ENCODE measurements at places on chromosomes 12 and 14.
A peak's percentile ranks its signal among the peaks of the same experiment; 100 is the strongest.

DNA sequence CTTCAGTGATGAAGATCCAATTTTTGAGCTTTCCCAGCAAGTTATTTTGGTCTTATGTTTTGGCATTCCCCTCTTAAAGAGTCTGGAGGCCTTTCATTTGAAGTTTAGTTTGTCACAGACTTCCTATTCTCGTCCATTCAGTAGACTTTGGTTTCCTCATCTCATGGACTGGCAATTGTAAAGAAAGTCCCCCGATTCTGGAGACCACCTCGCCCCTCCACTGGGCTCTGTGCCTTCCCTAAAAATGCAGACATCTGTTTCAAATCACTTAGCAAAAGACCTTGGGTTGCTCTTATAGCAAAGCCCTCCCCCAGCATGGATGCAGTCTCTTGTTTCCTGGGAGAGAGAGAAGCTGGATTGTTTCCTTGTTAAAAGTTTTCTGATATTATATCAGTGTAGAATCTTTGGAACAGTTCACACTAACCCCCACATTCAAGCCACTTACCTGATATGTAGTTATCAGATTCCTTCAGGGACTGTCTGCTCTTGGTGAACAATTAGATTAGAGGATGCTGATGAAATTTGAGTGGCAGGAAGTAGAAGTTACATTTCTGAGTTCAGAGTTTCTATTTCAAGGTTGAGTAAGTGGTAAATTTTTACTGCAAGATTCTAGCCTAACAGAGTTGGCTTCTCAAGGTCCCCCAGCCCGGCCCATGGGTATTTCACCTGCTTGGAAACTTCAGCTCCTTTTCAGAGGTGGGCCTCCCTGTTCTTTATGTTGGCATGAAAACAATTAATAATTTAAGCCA lies 56.3 kb downstream of the PLXNC1 start:
- DNase-seq = no peak

GRCh38 chr14:61484031-61484430 lies 162.7 kb downstream of the PRKCH start:
- no peak for DNase-seq

DNA sequence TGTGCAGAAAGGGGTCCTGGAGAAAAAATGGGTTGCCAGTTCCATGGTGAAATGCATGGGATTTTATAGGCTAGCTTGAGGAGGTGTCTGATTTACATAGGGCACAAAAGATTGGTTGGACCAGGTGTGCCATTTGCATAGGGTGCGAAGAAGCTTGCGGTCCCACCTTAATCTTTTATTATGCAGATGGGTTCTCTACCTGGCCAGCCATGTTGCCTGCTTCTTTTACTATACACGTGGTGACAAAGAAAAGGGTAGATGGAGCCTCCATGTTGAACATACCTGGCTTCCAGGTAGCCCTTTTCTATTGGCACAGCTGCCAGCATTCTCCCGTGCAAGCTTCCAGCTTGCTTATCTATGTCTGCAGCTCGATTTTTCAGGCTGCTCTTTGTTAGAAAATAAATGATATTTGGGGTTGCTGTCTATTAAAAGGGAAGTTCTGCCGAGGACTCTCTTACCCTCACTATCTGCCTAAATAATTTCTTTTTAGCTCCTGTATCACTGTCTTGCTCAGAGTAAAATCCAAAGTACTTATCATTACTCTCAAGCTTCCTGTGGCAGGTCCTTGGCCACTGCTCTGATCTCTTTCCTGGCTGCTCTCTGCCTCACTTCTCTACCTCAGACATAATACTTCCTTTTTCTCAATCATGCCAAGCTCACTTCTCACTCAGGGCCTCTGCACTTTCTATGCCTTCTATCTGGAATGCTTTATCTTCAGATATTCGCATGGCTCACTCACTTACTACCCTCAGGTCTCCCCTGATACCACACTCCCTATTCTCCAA lies 216.0 kb upstream of the DAAM1 start:
- no peak for DNase-seq

DNA sequence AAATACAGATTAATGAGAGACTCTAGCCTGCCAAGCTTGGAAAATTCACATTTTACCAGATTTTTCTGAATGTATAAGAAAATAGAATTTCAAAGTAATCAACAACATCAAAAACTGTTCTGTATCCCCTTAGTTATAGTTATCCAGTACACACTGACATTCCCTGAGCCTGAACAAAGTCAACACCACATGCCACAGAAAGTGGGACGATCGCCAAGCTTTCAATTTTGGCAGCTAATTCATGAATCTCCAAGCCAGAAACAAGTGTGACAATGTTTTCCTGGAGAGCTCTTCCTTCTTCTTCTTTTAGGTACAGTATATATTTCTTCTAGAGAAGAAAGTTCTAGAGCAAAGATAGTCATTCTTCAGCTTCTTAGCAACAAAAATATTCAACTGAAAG lies 290.2 kb downstream of the PRKD1 start:
- DNase-seq = peak; percentile 77

DNA sequence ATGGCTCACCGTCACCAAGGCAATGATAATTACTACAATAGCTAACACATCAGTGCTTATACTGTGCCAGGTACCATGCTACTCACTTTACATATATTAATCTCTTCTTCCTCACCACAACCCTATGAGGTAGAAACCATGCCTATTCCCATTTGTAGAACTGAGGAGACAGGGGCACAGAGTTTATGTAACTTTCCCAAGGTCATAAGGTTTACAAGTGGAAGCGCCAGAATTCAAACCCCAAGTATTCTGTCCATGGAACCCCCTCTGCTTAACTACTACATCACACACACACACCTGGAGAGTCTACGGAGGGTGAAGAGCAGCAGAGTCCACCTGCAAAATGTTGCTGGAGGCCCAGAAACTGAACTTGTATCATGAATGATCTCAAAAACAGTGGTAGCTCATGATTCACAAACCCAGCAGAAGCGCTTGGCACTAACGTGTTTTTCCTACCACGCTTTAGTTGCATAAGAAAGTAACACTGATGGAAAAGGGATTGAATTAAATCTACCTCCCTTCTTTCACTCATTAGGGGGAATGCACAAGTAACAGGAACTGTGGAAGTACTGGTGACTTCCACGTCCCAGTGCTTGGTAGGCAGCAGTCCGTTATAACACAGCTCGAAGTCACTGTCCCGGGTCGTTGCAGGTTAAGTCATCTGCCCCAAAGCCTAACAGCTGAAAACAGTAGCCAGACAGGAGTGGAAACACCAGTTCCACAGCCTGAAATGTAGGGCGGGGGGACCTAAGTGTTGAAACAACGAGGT lies 2.0 kb downstream of the ITPR2 start:
- DNase-seq = no peak

- peak; percentile 18 for DNase-seq
These were observed 886 bp downstream of the SIX1 start for GRCh38 chr14:60648249-60648933.

GRCh38 chr12:19131025-19131444 lies 1.5 kb downstream of the PLEKHA5 start:
- peak; percentile 46 for DNase-seq

GRCh38 chr12:124120739-124121138 lies 147.7 kb downstream of the ZNF664 start:
- DNase-seq = no peak

DNA sequence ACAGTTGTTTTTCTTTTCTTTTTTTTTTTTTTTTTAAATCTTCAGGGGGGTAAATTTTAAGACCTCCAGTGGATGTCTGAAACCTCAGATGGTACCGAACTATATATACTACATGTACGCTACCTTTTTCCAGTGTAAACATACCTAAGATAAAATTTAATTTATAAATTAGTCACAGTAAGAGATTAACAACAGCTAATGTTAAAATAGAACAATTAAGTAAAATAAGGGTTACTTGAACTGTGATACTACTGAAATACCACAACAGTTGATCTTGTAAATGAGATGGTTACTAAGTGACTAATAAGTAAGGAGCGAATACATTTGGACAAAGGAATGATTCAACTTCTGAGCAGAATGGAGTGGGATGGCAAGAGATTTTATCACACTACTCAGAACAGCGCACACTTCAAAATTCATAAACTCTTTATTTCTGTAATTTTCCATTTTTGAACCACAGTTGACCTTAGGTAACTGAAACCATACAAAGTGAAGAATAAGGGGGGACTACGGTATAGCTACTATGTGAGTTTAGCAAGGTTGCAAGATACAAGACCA lies 80.5 kb upstream of the PCED1B start:
- peak; percentile 85 for DNase-seq

- DNase-seq = no peak
These were observed 31.2 kb downstream of the FIGNL2 start for GRCh38 chr12:51817027-51817953.

- no peak for DNase-seq
These were observed 1073.6 kb downstream of the BCL11B start for GRCh38 chr14:98198385-98198784.

GRCh38 chr12:22562036-22563028 lies 18.0 kb upstream of the C2CD5 start:
- no peak for DNase-seq

- DNase-seq = no peak
These were observed 904.4 kb downstream of the GALC start for GRCh38 chr14:87088588-87088987.

- DNase-seq = no peak
These were observed 79.9 kb upstream of the CCDC91 start for GRCh38 chr12:28110329-28110728.

DNA sequence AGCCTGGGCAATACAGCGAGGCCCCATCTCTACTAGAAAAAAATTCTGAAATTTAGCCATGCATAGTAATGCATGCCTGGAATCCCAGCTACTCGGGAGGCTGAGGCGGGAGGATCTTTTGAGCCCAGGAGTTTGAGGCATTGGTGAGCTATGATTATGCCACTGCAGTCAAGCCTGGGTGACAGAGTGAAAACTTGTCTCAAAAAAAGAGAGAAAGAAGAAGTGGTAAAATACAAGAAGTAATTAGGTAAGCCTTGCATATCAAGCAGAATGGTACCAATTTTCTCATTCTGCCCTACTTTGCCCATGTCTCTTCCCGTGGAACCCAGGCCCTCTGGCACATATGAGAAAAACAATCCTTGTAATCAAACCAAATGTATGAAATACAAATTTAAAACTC lies 70.7 kb downstream of the SUSD6 start:
- DNase-seq = no peak

GRCh38 chr12:131862994-131863710 lies 31.3 kb upstream of the ULK1 start:
- no peak for DNase-seq

DNA sequence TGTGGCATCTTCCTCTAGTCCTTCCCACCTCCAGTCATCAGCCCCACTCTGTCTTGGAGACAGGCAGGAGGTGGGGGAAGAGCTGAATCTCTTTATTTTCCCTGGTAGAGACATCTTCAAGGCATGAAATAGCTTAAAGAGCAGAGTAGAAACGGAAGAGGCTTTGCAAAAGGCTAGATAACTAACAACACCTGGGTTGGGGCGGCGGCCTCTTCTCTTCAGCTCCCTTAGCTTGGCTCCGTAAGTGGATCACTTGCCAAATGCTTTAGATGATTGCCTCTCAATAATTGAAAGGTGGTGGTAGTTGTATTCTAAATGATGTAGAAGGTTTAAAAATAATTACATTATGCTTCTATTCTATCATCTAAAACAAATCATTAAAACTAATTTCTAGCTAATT lies 36.1 kb downstream of the SSPN start:
- DNase-seq = no peak

DNA sequence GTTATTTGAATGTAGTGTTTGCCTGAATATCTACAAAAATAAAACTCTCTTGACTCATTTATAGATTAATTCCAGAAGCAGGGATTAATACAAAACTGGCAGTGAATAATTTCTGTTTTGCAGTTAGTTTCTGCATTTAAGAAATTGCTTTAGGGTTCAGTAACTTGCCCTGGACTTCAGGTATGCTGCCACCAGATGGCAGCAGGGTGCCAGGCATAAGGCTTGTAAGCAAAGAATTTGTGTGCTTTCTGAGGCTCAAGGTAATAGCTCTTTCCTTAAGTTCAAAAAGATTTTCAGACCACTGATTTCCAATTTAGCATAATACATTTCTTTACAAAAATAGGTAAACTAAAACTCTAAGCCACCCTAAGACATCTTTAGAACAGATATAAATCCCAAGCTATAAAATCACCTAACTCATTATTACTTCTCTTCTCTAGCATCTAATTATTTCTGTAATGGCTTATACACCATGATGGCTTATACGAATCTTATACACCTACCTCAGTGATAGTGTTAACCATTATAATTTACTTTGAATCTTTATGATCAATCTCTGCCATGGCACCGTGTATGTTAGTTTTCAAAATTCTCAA lies 398.3 kb downstream of the APAF1 start:
- peak; percentile 66 for DNase-seq

DNA sequence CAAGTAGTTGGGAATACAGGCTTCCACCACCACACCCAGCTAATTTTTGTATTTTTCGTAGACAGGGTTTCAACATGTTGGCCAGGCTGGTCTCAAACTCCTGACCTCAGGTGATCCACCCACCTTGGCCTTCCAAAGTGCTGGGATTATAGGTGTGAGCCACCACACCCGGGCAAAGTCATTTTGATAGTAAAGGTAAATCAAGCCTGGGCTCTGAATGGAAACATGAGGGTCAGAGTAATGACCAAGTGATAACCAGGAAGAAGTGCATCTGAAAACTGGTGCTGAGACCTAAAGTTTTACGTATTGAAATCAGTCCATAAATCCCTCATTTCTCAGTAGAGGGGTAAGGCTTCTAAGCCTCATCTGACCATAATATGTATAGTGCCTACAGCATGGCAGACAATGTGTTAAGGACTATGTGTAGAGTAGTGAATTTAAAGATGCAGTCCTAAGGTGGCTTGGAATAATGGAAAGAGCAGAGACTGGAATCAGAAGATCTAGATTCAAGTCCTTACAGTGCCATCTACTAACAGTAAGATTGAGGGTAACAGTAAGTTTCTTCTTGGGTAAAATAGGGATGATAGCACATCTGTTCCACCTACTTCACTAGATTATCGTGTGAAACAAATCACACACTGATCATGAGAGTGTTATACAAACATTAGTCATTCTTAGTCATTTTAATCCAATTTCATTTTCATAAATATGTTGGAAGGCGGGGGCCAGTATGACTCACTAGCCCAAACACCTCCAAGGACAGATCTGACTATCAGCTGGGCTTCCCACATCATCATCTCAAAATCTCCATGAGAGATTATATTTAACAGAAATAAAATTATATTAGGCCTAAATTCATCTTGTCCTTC lies 11.2 kb downstream of the MAP4K5 start:
- peak; percentile 74 for DNase-seq

- peak; percentile 46 for DNase-seq
These were observed 381.0 kb downstream of the SNAPC1 start for GRCh38 chr14:62143245-62143644.
